NCI-H1694 (cell line): ENCODE measurements at places on chromosomes 11 and 22.
A peak's percentile ranks its signal among the peaks of the same experiment; 100 is the strongest.

- no peak for DNase-seq
Observed at GRCh38 chr11:96306600-96306932, 36.4 kb downstream of the MAML2 start.

DNA sequence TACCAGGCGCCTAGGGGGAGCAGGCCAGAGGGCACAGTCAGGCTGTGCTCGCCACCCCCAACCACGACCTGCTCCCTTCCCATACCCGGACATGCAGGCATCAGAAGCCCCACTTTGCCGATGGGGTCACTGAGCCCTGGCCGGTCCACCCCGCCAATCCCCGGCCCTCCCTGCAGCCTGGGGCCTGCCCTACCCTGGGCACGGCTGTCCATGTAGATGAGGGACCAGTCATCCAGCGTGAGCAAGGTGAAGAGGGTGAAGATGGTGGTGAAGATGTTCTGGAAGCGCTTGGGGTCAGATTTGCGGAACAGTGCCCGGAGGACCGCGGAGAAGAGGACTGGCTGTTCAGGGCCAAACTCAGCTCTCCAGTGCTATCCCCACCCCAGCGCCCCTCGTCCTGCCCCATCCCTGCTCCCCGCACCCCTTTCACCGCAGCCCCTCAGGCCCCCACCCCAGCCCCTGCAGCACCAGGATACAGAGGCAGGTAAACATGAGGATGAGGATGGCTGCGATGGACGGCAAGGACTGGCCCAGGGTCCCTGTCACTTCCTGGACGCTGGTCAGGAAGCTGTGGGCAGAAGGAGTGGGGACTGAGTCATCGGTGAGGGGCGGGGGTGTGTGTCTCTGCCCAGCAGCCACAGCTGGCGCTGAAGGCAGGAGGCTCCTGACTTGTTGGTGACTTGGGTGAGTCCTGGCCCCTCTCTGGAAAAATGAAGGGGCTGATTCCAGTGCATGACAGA lies 5.5 kb downstream of the CATSPER1 start:
- no peak for DNase-seq

- no peak for DNase-seq
Observed at GRCh38 chr11:65851811-65852507, 6.0 kb downstream of the CFL1 start.

GRCh38 chr22:39947220-39948216 lies 12.7 kb upstream of the TMA7B start:
- no peak for DNase-seq

DNA sequence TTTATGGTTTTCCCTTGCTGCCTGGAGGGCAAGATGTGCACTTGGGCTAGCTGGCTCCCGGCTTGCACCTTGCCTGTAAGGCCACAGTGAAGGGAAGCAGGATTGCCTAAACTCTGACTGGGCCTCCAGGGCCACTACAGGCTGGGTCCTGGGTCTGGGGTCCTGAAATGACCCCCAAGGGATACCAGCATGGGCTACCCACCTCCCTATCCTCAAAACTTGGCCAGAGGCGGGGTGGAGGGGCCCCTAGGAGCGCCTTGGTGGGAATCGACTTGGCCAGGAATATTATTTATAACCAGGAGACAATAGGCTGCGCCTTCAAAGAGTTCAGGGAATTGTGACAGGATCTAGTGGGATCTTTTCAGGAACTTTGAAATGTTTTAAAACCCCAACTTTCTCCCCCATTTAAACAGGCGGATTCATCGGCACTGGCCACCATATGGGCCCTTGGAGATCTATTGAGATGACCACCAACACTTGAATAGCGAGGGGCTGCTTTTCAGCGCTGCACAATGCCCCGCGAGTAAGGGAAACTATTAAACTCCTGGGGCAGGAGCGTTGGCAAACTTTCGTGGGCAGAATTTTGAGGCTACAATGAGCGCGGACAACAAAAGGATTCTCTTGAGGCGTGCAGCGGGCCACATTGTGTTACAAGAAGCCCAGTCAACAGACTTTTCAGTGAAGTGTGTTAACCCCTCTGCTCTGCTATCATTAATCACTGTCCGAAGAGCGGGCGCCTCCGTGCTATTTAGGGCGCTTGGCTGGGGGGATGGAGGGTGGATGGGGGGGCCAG lies 15.2 kb downstream of the PAX6 start:
- no peak for DNase-seq

GRCh38 chr11:102749101-102749722 lies 24.5 kb upstream of the MMP8 start:
- DNase-seq = no peak

DNA sequence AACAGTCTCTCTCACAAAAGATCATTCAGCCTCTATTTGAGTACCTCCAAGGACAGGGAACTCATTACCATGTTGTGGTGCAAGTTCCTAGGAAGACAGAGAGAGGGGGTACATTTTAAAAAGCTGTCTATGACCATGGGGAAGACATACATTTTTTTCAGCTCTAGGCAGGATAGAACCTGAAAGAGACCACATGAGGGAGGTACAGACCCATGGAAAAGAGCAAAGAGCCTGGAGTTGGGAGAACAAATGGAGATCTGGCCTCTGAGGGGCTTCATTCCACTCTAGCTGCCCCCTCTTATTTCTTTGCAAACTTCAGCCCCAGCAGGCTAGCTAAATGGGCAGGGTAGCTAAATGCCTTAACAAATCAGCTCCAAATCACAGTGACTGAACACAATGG lies 36.3 kb downstream of the KCNC1 start:
- DNase-seq = no peak

DNA sequence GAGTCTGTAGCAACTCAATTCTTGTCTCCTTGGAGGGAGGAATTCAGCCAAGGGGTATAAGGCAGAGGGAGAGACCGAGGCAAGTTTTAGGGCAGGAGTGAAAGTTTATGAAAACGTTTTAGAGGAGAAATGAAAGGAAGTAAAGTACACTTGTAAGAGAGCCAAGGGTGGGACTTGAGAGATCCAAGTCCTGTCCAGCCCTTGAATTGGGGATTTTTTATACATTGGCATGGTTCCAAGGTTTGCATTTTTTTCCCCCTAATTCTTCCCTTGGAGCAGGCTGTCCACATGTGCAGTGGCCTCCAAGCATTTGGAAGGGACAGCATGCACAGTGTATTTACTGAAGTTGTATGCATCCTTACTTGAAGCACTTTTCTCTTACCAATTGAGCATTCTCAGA lies 192.1 kb downstream of the LUZP2 start:
- DNase-seq = no peak

GRCh38 chr22:31749636-31750364 lies at the start of gene PRR14L:
PRR14L (minus strand) TSS chr22:31750132; CDS start chr22:31738860, 11,272 bp downstream.
- peak; percentile 86 for DNase-seq

DNA sequence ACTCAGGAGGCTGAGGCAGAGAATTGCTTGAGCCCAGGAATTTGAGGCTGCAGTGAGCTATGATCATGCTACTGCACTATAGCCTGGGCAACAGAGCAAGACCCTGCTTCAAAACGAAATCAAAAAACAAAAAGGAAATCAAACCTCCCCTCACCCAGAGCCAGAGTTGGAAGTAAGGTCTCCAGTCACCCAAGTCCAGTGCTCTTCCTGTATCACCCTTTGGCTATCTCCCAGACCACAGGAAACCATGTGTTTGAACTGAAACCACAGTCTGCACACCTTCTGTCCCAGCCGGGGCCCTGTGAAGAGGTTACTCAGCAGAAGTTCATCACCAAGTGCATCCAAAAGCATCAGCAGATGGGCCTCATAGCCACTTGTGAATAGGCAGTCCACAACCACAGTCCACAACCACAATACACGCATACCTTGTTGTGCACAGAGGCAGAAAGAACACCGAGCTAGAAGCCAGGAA lies 4.6 kb downstream of the MYH9 start:
- no peak for DNase-seq

DNA sequence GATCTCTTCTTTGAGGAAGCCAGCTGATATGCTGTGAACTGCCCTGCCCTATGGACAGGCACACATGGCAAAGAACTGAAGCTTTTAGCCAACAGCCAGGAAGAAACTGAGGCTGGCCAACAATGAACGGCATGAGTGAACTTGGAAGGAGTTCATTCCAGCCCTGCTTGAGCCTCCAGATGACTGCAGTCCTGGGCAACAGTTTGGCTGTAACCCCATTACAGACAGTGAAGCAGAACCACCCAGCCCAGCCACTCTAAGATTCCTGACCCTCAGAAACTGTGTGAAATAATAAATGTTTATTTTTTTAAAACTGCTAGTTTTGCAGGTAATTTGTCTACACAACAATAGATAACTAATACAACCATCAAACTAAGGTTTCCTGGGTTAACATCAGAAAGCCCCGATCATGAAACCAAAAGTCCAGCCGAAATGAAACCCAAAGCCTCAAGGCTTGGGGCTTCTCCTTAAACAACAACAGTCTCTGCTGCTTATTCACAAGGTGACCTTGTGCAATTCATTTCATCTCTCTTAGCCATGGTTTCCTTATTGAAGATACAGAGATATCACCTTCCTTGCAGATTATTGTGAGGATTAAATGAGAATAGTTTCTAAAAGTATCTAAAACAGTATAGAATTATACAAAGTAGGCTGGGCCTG lies 31.4 kb downstream of the PAK1 start:
- no peak for DNase-seq

DNA sequence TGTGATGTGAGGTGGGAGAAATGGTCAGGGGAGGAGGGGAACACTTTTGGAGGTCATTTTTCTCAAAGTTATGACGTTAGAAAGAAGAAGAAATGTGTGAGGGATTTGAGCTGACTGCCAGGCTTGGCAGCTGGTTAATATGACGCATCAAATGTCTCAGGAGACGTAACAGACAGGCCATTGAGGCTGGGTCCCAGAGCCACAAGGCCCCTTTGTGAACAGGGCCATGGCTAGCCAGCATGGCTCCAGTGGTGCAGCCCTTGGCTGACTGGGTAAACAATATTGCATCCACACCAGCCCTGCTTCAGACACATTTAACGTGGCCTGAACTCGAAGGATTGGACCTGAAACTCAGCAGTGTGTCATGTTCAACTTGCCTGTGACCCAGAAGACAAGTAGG lies 34.3 kb downstream of the AMOTL1 start:
- DNase-seq = no peak

DNA sequence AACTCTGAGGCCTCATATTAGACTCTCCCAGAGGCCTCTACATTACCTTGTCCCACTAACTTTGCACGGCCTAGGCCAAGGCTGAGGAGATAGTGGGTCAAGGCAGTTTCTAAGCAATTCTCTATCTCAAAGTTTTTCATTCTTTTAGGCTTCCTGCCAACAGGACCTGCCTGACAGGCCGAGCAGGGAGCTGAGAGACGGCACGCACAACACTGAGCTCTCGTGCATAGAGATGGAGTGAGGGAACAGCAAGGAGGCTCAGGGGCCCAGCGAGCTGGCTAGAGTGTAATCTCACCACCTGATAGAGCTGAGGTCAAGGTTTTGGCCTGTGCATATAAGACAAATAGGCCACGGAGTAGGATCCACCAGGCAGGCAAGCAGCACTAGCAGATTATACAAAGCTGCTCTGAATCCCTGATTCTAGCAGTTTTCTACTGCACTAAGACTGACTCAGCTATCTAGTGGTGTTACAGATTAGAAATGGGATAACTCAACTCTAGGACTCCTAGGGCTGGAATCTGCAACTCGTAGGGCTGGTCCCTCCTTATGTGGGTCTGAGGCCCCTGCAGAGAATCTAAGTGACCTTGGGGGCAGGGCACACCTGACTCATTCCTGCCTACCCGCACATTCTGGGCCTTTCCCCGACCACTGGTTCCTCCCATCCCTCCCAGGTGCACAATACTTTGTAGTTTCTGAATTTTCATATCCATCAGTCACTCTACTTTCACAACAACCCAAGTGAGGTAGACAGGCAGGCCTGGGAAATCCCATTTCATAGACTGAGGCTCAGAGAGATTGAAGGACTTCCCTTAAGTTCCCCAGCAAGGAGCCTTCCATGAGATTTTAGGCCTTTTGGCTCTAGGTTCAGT lies 1.7 kb downstream of the CYB5R2 start:
- DNase-seq = no peak

DNA sequence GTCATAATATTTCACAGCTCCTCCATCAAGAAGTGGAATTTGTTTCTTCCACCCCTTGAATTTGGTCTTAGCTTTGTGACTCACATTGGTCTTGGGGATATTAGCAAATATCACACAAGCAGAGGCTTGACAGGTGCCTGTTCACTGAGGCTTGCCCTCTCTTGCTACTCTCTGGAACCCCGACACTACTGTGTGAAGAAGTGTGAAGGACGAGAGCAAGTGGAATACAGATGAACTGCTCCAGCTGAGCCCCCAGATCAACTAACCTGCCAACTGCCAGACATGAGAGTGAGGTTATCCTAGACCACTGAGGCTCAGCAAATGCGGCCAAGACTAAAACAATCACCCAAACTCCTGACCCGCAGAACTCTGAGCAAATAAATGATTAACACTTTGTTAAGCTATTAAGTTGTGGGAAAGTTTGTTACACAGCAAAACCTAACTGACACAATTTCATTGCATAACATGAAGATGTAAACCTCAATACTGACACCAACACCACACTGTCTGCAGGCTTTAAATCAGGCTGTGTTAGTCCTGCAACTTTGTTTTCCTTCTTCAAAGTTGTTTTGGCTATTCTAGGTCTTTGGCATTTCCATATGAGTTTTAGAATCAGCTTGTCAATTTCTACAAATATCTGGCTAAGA lies 142.5 kb downstream of the APOL5 start:
- no peak for DNase-seq

DNA sequence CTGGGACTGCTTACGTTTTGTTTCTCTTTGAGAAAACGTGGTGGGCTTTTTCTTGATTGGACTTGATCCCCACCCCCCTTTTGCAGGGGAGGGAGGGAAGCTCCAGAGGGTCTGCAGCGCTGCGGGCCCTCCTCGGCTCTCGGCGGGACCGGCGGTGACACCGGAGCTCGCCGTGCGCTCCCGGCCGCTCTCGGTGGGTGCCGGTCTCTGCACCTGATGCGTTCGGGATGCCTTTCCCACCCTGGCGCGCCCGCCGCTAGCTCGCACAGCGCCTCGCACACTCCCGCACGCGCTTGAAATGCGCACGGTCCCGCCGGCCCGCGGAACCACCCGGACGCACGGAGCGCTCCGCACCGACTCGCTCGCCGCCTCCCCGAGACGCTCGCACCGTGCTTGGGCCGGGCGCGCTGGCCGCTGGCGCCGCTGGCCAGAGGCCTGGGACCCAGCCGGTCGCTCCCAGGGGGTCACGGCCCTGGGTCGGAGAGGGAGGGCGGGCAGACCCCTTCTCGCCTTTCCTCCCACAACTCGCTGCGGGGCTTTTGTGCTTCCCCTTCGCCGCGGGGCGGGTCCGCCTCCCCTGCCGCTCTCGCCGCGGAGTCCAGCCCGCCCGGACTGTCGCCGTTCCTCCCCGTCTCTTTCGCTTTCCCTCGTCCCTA lies 1.0 kb downstream of the ZBTB16 start:
- DNase-seq = no peak
